Ovary (tissue), 10 donors: ENCODE measurements at places on chromosomes 13 and 19. TPM values are rescaled to one million over a fixed set of nuclear protein-coding genes. Genes with fewer than 3 reads are reported as not detected.

Gene S1PR4
- polyA plus RNA-seq, result not detected

Gene ZNF441
- 7.0 TPM for polyA plus RNA-seq

Gene JUND
- polyA plus RNA-seq, result 301 TPM

Gene GGN
- polyA plus RNA-seq, result not detected

Gene PEAK3
- polyA plus RNA-seq, result 0.10 TPM
